ENCODE measurements at places on chromosomes 11 and 22.
A peak's percentile ranks its signal among the peaks of the same experiment; 100 is the strongest.

- DNase-seq: no peak
Observed at GRCh38 chr22:22756109-22756508, 111.7 kb downstream of the GGTLC2 start.

DNA sequence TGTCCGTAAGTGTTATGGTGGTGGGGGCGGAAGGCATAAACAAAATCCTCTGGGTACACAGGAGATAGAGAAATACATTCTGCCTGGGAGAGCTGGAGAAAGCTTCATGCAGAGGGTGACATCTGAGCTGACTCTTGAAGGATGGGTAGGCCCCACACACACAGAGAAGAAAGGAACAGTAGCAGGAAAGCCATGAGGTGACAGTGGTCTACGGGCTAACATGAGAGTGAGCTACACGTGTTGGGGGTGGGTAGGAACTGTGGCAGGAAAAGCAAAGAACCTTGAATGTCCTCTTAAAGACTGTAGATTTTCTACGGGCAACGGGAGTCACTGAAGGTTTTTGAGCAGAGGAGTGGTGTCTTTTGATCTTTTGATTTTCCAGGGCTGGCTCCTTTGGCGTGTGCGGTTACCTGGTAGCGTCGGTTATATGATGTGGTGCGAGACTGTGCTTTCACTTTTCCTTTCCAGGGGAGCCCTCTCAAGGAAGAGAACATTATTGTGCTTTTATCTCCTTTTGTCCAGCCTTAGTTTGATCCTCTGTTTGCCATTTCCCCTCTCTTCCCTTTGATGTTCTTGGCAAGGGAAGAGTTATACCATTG, 39.7 kb downstream of the ADAMTS8 start:
- DNase-seq: no peak

- DNase-seq: no peak
Observed at GRCh38 chr22:37258753-37259401, 14.8 kb upstream of the RAC2 start.

DNA sequence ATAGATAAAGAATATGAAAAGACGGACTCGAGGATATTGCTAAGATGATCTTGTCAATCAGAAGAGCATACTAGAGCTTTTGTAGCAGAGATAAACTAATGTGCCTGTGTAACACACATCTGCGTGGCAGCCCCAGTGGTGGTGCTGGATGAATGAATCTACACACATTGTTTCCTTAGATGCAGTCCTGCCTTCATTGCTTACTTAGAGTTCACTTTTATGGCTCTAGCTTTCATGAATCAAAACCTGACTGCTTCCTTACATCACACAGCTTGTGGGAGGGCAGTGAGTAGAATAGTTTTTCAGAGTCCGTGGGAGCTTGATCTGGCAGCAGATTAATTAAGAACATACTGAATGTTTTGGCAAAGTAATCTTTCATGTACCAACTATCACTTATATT, 83.7 kb downstream of the EXT2 start:
- DNase-seq: no peak

DNA sequence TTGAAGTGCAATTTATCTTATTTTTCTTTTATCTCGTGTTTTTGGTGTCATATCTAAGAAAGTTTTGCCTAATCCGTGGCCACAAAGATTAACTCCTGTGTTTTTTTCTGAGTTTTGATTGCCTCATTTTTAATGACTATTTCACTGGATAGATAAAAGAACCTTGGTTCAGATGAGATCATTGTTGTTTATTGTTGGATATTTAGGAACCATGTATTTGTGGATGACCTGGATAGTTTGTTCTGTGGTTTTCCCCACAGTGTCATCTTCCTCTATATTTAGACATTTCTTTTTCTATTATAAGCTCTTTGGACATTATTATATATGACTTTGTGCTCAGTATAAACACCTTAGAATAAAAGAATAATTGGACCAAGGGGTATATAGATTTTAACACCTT, 37.2 kb downstream of the PPP6R3 start:
- peak; percentile 28 for DNase-seq

DNA sequence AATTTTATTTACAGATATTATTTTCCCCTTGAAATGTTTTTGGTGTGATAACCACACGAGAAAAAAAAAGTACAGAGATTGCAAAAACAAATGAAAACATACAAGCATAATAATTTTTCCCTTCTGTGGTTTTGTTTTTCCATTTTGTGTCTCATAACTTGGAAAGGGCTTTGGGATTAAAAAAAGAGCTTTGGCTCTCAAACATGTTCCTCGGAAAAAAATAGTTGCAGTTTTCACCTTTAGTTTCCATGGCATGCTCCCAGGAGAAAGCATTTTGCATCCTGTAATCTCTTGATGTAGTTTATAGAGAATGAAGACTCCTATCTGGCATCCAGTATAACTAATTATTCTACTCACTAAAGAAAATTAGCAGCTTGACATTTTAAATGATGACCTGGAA, 362.1 kb upstream of the PDGFD start:
- no peak for DNase-seq

DNA sequence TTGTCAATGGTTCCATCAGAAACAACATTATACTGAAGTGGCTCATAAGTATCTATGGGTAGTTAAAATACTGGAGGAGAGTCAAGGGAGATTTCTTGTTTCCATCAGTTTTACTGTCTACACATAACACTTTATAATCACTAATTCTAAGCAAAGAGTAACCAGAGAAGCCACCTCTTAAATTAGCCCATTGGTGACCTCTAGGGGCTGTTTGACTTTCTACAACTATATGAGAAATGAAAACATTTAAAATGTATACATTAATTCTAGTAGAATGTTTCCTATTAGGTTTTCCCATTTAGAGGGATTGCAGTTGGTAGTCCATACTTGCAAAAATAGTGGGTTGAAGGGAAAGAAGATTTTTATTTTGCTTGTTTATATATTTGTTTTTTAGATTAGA, 504.3 kb downstream of the FAM181B start:
- peak; percentile 2 for DNase-seq

DNA sequence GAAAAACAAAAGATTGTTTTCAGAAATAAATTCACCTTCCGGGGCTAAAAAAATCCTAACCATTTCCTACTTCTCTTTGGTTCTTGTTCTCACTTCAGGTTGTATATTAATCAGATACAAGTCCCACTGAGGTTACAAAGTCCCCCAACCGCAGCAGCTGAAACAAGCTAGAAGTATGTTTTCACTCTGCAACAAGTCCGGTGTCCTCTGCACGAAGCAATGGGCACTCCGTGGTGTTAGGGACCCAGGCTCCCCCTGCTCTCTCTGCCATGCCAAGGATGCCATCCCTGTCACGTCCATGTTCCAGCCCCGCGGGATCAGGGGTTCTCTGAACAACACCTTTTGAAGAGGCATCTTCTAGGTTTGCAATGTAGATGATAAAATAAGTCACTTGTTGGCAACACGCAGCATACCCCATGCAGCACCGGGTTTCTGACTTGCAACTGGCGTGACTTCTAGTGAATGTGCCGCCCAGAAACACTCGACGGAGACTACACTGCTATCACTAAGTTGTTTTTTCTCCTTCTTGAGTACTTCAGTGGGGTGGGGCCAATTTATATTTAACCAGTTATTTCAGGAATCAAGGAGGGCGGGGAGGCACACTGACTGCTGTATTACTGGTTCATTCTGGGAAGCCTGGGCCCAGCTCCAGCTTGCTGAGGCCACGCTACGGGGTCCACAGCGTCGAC, 25.4 kb upstream of the GSTP1 start:
- DNase-seq: no peak

DNA sequence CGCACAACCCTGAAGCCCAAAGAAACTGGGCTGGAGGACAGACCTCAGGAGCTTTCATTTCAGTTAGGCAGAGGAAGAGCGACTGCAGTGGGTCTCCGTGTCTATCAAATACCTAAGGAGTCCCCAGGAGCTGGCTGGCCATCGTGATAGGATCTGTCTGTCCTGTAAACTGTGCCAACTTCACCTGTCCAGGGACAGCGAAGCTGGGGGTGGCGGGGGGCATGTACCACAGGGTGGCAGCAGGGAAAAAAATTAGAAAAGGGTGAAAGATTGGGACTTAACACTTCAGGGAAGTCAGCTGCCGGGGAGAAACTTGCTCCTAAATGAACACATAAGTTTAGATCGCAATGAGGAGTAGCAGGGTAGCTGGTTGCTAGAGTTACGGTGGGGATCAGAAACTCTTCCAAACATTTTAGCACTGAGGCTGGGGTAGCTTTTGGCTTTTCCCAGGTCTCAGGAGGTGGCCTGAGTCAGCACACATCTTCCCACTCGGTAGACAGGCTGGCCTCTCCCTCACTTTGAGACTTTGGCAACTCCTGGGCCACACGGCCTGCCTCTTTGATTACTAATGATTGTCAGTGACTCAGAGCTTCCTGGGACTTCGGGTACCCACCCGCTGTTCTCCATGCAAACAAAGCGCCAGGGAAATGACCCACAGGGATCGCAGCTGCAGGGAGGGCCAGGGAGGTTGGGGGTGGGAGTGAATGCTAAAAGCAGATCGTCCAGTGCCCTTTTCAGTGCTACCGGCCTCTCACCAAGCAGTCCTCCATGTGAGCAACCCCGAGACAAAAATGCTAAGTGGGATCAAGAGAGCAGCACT, 2.9 kb upstream of the MTFP1 start:
- peak; percentile 83 for DNase-seq

GRCh38 chr11:69520186-69520916, 38.9 kb downstream of the LINC01488 start:
- DNase-seq: no peak

- no peak for DNase-seq
Observed at GRCh38 chr11:2306877-2307500, 5.2 kb downstream of the TSPAN32 start.

DNA sequence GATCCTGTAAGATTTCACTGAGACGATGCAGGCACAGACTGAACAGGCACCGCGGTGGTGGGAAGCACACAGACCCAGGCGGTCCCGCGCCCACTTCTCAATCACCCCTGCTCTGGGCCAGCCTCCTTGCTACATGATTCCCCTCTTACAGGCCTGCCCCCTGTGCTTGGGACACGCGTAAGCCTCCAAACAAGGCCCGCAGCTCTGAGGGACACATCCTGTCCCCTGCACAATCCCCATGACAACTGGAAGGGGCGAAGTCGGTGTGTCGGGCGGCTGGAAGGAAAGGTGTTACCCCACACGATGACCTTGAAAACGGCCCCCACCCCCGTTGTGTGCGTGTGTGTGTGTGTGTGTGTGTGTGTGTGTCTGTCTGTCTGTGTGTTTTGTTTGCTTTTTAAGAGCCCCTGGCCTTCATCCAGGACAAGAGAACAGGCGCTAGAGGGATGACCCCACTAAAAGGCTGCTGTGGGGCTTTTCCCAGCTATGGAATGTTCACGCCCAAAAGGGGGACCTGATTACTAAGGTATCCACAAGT, 13.1 kb downstream of the CELSR1 start:
- no peak for DNase-seq

- DNase-seq: no peak
Observed at GRCh38 chr11:115980337-115981103, 476.3 kb upstream of the CADM1 start.

- no peak for DNase-seq
Observed at GRCh38 chr11:60781286-60781980, 3.7 kb upstream of the MS4A10 start.

DNA sequence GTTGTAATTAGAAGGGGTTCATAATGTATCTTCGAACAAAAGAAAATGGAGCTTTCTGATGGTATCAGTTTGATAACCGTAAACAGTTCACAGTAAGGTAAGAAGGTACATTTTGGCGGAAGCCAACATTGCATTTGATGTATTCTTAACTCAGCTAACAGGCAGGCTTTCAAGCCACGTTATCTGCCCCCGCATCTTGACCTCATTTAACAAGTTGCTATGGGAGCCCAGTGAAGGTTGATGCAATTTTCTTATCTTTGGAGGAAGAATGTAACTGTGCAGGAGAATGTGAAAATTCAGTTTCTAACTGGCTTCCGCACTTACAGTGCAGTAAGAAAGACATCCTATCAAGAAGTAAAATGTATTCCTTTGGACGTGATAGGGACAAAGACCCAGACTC, 110.6 kb downstream of the ETS1 start:
- no peak for DNase-seq

- DNase-seq: no peak
Observed at GRCh38 chr11:73124800-73125199, 17.3 kb downstream of the FCHSD2 start.

- DNase-seq: no peak
Observed at GRCh38 chr22:18108187-18108586, 2.4 kb upstream of the TUBA8 start.

- no peak for DNase-seq
Observed at GRCh38 chr11:71311176-71311925, 59.0 kb upstream of the SHANK2 start.

GRCh38 chr11:64526346-64526745, 64.7 kb upstream of the SLC22A12 start:
- no peak for DNase-seq

- peak; percentile 65 for DNase-seq
Observed at GRCh38 chr22:31148953-31149627, 8.8 kb upstream of the PLA2G3 start.

DNA sequence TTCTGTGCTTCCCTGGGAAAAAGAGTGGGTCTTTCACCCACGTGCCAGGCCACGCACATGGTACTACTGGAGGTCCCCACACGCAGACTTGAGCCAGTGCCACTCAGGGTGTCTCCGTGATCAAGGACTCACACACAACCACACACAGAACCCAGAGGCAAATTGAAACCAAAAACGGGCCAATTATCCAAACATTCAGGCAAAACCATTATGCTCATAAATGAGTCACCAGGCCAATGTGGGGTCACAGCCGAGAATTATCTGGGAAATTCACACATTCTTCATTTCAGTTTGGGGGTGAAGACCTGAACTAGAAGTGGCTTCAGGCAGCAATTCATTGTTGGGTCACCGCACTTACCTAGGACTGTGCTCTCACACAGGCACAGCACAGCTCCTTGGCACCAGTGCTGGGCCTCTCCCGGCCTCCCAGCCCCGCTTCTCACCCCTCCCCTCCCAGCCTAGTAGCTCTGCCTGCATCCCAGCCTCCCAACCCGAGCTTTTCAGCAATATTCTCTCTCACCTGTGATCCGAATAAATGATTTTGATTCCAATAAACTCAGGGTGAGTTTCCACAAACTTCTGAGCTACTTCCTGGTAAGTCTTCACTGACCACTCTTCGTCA, 28.0 kb downstream of the ADA2 start:
- no peak for DNase-seq

DNA sequence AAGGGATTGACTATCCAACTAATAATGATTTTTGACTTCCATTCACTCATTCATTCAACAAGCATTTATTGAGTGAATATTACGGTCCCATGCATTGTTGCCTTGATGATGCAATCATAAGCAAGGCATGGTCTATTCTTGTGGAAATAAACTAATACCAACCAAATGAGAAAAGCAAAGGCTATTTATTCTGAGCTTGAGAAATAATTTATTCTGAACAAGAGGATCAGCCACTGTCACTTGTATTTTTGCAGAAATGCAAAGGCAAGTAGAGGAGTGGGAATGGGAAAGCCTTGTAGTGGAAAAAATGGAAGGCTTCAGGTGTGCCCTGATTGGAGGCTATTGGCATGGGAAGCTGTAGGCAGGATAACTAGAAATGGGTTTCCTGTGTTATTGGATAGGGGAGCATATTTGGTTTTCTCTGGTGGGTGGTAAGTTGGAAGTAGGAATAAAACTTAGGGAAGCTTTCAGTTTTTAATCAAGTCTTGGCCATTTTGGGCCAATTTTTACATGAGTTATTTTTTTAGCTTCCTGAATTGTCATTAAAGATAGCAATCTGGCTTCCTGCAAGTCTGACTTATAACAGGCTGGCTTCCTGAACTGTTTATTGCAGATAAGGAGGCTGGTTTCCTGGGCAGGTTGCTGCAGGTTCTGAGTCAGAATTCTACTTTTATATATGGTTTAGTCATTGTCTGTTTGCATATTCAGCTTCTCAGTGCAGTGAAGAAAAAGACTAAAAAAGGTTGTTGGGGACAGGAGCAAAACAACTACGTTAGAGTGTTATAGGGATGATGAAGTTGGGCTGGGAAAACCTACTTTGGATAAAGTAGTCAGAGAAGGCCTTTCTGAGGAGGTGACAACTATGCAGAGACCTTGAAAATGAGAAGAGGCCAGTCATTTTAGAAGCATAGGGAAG, 106.7 kb downstream of the APIP start:
- no peak for DNase-seq

All from suppressor macrophage treated with lipopolysaccharide for 4 hours (primary cell).